ENCODE measurements at places on chromosomes 3 and 15.
A peak's percentile ranks its signal among the peaks of the same experiment; 100 is the strongest.

DNA sequence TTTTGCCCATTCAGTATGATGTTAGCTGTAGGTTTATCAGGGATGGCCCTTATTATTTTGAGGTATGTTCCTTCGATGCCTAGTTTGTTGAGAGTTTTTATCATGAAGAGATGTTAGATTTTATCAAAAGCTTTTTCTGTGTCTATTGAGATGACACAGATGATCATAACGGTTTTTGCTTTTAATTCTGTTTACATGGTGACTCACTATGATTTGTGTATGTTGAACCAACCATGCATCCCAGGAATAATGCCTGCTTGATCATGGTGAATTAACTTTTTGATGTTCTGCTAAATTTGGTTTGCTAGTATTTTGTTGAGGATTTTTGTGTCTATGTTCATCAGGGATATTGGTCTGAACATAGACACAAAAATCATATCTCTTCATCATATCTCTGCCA is 8.3 kb downstream of the GPR156 start:
- no peak for DNase-seq

DNA sequence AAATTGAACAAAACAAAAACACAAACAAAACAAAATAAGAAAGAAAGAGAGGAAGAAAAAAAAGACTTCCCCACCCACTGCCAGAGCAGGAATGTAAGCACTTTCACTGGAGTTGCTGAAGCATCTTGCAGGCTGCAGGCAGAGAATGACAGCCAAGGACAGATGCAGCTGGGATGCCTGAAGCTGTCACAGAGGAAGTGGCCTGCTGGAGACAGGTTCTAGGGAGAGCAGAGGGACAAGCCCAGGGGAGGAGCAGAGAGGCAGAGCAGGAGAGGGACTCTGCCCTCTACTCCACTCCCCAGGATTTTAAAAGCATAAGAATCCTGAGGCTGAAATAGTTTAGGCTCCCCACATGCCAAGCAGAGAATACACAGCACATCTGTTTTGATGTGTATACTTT is 326.2 kb downstream of the TUSC7 start:
- DNase-seq = no peak

DNA sequence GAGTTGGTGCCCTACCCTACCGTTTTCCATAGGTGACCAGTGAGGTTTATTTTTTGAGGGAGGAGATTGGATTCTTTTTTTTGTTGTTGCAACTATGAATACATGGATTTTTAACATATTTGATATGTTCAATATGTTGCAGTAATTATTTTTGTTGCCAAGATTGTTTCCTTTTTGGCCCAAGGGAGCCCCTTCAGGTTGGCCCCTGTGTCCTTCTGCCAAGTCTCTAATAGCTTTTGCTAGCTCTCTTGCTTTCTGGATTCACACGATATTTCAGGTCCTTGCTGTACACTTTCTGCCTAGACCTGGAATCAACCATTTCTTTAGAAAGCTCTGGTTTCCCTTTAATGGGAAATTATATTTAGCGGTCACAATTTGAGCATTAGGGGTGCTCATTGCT is 22.7 kb upstream of the SLC28A1 start:
- no peak for DNase-seq

DNA sequence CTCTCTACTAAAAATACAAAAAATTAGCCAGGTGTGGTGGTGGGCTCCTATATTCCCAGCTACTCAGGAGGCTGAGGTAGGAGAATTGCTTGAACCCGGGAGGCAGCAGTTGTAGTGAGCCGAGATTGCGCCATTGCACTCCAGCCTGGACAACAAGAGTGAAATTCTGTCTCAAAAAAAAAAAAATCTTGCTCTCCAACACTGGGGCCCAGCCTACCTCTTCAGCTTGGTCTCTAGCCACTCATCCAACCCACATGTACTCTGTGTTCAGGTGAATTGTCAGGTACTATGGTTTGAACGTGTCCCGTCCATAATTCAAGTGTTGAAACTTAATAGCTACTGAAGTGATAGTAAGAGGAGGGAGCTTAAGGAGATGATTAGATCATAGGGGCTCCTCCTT is 22.4 kb upstream of the RAB7A start:
- DNase-seq = no peak

- DNase-seq = no peak
Measured at GRCh38 chr3:149115114-149115513, 14.3 kb upstream of the HPS3 start.

DNA sequence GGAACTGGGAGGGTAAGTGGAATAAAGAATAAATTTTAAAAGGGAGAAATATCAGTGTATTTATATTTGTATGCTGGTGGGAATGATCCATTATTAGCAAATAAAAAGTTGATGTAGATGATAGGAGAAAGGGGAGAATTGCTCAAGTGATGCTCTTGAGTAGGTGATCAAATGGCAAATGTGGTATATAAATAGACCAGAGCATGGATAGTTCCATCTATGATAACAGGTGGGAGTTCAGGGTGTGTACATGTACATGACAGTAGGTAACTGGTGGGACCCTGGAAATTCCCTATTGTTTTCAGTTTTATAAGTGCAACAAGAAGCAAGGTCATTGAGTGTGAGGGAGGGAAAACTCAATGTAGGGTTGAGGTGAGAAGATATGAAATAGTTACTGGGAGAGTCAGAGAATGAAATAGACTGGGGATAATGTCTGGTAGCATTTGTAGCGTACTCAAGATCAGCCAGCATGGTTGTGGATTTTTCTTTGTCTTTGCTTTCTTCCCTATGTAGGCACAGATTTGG is 31.3 kb upstream of the EBLN2 start:
- DNase-seq = no peak

- DNase-seq = no peak
Measured at GRCh38 chr15:74616996-74617395, 1.4 kb downstream of the CLK3 start.

- no peak for DNase-seq
Measured at GRCh38 chr15:31486506-31486905, 159.9 kb downstream of the KLF13 start.

GRCh38 chr3:142168514-142168913 is 19.2 kb upstream of the TFDP2 start:
- DNase-seq = no peak

- DNase-seq = no peak
Measured at GRCh38 chr15:20368974-20369373, 172.6 kb downstream of the GOLGA6L6 start.

DNA sequence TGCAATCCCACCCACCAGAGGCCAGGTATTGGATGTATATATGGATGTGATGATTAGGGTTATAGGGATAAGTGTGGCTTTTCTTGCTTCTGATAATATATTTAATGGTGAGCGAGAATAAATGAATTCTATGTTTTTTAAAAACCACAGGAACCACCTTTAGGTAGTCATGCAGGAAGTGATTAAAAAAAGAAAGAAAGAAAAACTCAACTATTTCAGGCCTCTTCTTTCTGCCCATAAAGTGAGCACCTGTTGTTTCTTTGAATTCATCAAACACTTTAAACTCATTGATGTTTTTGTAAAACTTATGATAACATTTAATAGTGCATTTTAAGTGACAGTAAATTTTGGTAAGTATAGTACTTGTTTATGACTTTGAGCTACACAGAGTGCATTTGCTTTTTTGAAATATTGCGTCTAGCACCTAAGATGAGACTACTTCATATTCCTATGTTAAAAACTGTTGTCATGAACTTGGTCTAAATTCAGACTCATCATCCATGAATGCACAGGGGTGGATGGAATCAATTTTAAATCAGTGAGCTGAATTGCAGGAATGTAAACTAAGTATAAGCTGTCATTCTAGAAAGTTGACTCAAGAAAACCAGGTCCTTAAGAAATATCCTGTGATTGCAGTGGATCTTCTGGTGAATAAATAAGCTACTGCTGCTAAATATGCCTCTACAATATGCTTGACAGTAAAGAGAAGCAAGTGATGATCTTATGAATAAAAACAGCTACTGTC is 764.4 kb upstream of the NECTIN3 start:
- DNase-seq = peak; percentile 12

DNA sequence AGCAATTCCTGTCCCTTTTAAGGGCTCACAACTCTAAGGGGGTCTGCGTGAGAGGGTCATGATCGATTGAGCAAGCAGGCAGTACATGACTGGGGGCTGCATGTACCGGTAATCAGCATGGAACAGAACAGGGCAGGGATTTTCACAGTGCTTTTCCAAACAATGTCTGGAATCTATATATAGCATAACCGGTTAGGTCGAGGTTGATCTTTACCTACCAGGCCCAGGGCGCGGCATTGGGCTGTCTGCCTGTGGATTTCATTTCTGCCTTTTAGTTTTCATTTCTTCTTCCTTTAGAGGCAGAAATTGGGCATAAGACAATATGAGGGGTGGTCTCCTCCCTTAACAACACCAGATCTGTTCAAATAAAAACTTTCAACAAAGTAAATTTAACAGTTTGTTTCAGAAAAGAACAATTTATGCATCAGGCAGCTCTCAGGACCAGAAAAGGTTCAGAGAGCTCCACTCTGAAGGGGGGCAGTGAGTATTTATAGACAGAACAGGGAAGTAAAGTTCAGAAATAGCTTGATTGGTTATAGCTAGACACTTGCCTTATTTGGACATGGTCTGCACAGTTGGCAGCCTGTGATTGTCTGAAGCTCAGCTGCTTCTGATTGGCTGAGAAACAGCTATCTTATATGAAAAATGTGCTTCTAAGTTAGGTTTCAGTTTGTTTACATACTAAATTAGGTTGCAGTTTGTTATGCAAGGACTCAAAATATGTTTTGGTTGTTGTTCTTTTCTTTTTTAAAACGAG is 17.2 kb upstream of the B4GALT4 start:
- no peak for DNase-seq

DNA sequence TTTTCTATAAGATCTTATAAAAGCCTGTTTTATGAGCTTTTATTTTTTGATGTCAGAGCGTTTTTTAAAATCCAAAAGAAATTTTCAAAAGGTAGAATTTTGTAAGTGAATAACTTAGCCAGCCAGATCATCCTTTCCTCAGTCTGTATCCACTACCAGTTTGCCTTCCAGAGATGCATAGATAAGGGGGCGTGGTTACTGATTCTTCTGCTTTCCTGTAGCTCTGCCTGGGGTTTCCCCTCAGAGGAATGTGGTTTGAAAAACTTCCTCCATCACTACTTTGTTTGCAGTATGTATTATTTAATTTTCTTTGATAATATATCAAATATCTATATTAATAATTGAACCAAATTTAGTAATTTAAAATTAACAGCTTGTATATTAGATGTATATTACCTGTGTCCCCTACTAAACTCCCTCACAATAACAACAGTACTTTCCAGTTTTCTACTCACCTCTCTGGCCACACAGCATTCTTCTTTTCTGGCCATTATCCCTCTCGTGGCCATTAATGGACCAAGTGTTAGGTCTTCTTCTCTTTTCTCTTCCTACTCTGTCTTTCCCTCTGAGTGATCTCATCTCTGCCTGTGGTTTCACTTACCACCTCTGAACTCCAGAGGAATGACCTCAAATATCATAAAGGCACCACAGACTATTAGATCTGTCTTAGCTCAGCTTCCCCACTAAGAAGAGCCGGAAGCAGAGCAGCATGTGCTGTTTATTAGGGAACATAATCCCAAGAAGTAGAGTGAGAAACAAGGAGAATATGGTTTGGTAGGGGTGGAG is 239.7 kb downstream of the UBE2E2 start:
- DNase-seq = peak; percentile 15

- DNase-seq = no peak
Measured at GRCh38 chr3:122562923-122563716, 980 bp downstream of the PARP9 start.

DNA sequence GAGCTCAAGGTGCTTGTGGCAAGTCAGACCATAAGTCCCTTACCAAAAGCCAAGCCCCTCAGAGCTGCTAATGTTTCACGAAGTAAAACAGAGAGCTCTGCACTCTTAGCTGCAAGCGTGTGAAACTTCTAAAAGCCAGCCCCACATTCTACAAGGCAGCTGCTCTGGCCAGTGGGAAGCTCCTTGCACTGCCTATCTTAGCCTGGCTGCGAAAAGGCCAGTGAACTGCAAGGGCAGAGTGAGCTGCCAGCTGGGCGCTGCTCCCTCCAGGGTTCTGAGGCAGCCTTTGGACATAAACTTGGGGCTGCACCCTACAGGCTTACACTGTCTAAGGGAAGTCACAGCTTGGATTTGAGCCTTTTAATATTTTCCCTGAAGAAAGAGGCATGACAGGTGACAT is 2.2 kb upstream of the MUSTN1 start:
- no peak for DNase-seq

GRCh38 chr3:65597952-65598413 is 440.7 kb downstream of the MAGI1 start:
- no peak for DNase-seq

GRCh38 chr3:41701191-41701698 is 260.7 kb downstream of the ULK4 start:
- no peak for DNase-seq

GRCh38 chr3:99659032-99659431 is 20.6 kb downstream of the COL8A1 start:
- peak; percentile 93 for DNase-seq

DNA sequence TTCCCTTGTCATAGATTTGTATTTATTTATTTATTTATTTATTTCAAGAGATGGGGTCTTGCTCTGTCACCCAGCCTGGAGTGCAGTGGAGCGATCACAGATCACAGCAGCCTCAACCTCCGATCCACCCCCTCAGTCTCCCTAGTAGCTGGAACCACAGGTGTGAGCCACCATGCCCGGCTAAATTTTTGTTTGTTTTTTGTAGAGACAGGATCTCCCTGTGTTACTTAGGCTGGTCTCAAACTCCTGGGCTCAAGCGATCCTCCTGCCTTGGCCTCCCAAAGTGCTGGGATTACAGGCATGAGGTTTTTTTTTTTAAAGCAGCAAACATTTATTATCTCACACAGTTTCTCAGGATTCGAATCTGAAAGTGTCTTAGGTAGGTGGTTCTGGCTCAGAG is 2.5 kb downstream of the TTBK2 start:
- no peak for DNase-seq

DNA sequence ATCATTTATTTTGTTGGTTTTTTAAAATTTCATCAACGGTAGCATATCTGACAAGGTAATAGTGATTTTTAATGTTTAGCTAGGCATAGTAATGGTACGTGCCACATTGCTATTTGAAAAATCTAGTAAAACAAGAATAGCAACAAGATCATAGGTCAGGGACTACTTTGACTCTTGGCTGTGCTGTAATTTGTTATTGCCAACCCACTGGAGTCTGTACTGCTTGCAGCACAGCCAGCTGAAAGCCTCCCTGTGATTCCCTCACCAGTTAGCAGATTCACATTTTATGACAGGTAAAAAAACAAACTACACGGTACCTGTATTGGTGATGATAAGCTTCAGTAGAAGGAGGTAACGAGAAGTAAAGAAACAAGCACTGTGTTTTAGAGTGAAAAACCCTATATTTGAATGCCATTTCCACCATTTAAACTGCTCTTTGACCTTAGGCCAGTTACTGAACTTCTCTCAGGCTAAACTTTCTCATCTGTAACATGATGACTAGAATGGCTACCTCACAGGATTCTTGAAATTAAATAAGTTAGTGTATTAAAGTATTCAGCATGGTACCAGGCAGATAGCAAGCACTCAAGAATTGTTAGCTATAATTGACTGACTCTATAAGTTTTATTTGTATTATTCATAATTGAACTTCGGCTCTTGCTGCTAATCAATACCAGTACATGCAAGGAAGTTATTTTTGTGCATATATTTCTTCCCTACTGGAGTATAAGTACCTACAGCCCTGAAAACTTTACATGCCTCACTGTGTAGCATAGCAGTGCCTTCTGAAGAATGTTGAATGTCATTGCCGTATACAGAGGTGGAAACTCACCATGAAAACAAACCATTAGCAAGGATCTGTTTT is 16.1 kb downstream of the FILIP1L start:
- DNase-seq = no peak

All from fibroblast of skin of left biceps (primary cell).